ENCODE measurements at places on chromosomes 1 and 21. TPM values are rescaled to one million over a fixed set of nuclear protein-coding genes. Genes with fewer than 3 reads are reported as not detected.

DNA sequence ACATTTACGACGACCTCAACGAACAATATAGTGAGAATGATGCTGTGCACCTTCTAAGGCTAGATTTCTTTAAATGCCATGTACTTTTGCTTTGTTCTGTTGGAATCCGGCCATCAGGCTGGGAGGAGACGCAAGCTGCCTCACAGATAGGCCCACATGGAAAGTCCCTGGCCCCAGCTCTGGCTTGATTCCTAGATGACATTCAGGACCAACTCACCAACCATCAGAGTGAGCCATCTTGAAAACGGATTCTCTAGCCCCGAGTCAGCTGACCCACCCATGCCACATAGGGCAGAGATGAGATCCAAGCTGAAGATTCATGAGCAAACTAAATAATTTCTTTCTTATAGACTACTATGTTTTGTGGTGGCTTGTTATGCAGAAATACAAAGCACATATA, 164.4 kb downstream of the ZNF281 start:
- no peak for DNase-seq

DNA sequence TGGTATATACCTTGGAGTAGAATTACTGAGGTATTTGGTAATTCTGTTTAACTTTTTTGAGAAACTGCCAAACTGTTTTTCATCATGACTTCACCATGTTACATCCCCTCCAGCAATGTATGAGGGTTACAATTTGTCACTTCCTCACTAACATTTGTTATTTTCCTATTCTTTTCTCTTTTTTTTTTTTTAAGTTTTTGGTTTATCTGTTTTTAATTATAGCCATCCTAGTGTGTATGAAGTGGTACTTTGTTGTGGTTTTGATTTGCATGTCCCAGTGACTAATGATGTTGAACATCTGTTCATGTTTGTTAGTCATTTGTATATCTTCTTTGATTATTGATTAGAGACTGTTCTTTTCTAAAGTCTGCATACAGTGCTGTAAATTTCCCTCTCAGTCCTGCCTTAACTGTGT, 147.3 kb downstream of the HS2ST1 start:
- DNase-seq: no peak

GRCh38 chr1:97082160-97082848, 360.7 kb downstream of the PTBP2 start:
- DNase-seq: no peak

Gene TNFRSF14
- 0.26 TPM for total RNA-seq

DNA sequence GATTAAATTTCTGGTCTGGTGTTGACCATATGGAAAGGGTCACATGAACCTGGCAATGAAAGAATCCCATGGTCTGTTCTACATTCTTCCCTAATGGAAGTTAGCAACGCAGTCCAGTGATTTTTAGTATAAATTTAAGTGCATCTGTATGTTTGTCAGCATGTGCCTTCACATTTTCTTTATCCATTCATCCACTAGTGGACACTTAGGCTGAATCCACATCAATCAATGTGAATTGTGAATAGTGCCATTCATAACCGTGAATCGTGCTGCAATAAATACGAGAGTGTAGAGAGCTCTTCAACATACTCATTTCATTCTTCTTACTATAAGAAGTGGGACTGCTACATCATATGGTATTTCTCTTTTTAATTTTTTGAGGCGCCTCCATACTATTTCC, 12.7 kb upstream of the IFI16 start:
- no peak for DNase-seq

DNA sequence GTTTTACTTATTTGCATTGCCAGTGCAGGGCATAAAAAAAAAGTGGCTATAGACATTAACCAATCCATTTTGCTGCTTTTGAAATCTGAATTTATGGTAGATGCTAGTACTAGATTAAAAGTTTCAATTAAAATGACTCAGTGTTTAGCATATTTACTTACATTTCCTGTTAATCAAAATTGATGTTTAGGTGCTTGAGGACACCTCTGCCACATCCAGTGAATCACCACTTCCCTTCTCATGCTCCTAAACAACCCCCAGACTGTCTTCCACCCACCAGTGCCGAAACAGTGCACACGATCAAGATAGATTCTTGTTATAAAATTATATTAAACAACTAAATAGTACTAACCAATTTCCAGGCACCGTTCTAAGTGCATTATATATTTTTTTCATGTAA, 32.7 kb downstream of the HSD17B7 start:
- DNase-seq: no peak

DNA sequence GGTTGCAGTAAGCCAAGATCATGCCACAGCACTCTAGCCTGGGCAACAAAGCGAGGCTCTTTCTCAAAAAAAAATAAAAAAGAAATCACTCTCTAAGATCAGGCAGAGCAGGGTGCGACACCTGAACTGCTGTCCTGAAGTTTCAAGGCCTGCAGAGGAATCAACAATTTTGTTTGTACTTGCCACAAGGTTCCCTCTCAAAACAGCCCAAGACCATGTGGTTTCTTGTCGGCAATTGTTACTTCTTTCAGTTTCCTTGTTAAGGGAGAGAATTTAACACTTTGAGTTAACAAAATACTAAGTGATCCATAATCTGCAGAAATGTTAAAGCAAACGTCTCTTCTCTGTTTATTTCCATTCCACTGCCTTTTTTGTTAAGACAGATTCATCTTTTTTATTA, 36.5 kb downstream of the MACO1 start:
- DNase-seq: no peak

Gene KRTAP22-2
- total RNA-seq: not detected

Gene HRNR
- not detected for total RNA-seq

Gene PGLYRP4
- 1.7 TPM for total RNA-seq

DNA sequence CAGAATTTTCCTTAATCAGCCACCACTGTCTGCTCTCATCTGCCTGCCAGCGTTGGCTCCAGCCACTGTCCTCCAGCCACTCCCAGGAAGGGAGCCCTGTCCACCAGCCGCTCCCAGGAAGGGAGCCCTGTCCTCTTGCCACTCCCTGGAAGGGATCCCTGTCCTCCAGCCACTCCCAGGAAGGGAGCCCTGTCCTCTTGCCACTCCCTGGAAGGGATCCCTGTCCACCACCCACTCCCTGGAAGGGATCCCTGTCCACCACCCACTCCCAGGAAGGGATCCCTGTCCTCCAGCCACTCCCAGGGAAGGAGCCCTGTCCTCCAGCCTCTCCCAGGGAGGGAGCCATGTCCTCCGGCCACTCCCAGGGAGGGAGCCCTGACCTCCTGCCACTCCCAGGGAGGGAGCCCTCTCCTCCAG, 726.5 kb downstream of the PTPRU start:
- no peak for DNase-seq

Gene SPATA45
- total RNA-seq: 0.82 TPM

DNA sequence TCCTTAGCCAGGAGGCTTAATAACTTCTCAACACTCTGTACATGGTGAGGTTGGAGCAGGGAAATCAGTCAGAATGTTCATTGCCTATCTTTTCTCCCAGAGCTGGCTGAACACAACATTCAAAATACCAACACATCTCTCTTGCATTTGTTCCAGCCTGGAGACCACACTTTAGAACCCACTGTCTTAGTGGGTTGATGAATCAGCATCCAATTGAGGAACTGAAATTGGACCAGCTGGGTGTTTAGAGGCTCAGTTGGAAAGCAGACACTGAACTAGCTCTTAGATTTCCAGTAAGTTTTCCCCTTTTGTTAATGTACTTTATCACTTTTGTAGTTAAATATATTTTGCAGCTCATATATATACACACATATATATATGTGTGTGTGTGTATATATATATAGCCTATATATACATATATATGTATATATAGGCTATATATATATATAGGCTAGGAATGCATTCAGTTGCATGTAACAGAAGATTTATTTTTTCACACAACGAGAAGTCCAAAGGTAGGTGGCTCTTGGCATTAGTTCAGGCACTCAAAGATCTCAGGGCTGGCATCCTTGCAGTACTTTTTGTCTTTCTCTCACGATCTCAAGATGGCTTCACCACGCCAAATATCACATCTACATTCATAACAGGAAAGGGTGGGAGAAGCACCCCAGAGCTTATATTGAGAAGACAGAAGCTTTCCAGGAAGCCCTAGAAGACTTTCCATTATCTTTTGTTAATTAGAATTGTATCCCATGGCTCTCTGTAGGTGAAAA, 35.0 kb upstream of the HUNK start:
- DNase-seq: no peak

- DNase-seq: no peak
These were observed 149.7 kb upstream of the JUN start for GRCh38 chr1:58933599-58933926.

GRCh38 chr1:162384116-162384515, 2.6 kb downstream of the C1orf226 start:
- DNase-seq: no peak

GRCh38 chr21:35005077-35005476, 44.0 kb downstream of the RUNX1 start:
- no peak for DNase-seq

DNA sequence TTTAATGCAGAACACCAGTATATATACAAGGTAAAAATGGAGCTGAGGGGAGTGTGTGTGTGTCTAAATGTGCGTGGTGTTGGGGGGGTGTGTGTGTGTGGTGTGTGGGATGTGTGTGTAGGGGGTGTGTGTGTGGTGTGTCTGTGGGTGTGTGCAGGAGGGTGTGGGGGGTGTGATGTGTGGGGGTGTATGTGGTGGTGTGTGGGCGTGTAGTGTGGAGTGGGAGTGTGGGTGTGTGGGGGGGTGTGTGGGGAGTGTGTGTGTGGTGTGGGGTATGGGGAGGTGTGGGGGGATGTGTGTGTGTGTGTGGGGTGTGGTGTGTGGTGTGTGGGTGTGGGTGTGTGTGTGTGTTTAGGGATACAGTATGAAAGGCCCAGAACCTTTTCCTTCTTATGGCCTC, 202.3 kb upstream of the CACYBP start:
- DNase-seq: no peak

Gene SLC16A4
- total RNA-seq: 7.2 TPM

- DNase-seq: no peak
These were observed 327.0 kb upstream of the DUSP10 start for GRCh38 chr1:222068937-222069336.

Gene MRPL20
- 95.0 TPM for total RNA-seq
